ENCODE measurements at places on chromosomes 6 and 20.

GRCh38 chr6:90356012-90356421 lies 59.4 kb upstream of the BACH2 start:
- DNase-seq = no peak

GRCh38 chr6:5747379-5747778 lies 259.3 kb downstream of the NRN1 start:
- DNase-seq = no peak

DNA sequence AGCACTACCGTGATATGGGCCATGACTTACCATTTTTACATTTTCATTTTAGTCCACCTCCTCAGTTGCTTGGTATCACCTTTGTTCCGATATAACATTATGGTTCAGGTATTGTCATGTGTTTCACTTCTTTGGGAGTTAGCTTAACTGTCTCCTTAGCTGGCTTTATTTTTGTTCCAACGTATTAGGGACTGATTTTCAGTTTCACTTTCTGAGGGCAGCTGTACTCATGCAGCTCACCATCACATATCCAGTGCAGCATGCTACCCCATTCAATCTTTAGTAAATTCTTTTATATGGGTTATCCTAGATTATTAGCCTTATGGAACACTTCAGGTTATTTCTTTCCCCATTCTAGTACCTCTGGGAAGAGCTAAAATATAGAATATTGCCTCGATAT lies 362.2 kb upstream of the IRAK1BP1 start:
- no peak for DNase-seq

- DNase-seq = no peak
These were observed 63.3 kb upstream of the BLCAP start for GRCh38 chr20:37590938-37591490.

- DNase-seq = no peak
These were observed 592.3 kb downstream of the PKHD1 start for GRCh38 chr6:51495096-51495495.

- DNase-seq = no peak
These were observed 76.6 kb upstream of the PMEPA1 start for GRCh38 chr20:57786304-57786932.

GRCh38 chr20:20204256-20204655 lies 151.9 kb downstream of the CFAP61 start:
- no peak for DNase-seq

- DNase-seq = no peak
These were observed 102.8 kb downstream of the PREX1 start for GRCh38 chr20:48724891-48725554.
